ENCODE measurements at places on chromosomes 11 and 22.

DNA sequence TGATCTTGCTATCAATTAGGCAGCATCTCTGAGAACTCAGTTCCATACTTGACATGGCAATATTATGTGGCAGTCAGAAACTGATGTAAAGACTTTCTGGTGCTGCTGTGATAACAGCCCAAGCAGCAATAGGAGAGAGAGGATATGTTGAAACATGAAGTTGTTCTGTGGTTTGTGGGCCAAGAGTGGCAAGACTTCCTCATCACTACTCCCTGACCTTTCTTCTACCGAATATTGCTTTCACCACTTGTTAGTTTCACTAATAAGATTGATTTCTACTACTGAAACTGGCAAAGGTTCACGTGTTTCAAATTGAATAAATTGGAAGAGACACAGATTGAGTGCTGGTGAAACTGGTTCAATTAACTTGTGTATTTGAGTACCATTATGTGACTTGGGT is 852.6 kb upstream of the RAG2 start:
- peak; percentile 87 for DNase-seq

- DNase-seq: no peak
Measured at GRCh38 chr11:3126901-3127691, 38.0 kb downstream of the OSBPL5 start.

DNA sequence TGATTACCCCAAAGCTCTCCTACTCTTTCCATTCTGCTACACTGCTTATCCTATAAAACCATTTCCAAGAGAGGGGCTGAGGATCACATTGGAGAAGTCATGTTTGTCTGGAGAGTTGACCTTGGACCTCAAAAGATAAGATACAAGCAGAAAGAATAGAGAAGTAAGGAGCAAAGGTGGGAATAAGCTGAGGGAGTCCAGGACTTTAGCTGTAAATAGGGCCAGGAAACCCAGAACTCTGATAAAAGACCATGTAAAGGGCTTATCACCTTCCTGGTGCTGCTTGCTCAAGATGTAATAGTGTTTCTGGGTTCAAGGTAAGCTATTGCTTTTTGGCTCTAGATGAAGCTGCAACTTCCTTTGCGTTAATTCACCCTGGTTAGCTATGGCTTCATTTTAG is 32.8 kb upstream of the CCDC90B start:
- no peak for DNase-seq

- DNase-seq: no peak
Measured at GRCh38 chr11:71189768-71190315, 62.5 kb downstream of the SHANK2 start.

- peak; percentile 87 for DNase-seq
Measured at GRCh38 chr22:19429950-19430889, 1.3 kb downstream of the HIRA start.

DNA sequence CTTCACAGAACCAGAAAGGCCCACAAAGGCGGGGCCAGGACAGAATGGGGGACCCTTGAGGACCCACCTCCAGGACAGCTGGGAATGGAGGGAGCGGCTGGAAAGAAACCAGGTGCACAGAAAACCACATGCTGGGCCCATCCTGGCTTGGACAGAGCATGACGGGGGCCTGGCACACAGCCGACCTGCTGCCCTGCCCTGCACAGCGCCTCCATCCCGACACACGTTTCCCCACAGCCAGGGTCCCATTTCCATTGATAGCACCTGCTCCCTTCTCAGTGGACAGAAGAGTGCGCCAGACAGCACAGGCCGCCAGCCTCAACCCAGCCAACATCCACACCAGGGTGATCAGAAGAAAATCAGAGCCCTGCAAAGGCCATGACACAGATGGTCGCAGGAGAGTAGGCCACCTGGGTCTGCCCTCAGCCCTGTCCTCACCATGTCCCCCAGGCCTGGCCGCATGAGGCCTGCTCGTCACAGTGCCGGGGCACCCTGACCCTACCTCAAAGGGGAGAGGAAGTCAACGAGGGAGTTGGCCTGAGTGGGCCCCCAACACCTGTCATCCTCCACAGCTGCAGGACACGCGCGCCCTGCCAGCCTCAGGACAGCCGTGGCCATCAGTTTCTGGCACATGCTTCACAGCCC is 28.1 kb downstream of the BRD1 start:
- no peak for DNase-seq

DNA sequence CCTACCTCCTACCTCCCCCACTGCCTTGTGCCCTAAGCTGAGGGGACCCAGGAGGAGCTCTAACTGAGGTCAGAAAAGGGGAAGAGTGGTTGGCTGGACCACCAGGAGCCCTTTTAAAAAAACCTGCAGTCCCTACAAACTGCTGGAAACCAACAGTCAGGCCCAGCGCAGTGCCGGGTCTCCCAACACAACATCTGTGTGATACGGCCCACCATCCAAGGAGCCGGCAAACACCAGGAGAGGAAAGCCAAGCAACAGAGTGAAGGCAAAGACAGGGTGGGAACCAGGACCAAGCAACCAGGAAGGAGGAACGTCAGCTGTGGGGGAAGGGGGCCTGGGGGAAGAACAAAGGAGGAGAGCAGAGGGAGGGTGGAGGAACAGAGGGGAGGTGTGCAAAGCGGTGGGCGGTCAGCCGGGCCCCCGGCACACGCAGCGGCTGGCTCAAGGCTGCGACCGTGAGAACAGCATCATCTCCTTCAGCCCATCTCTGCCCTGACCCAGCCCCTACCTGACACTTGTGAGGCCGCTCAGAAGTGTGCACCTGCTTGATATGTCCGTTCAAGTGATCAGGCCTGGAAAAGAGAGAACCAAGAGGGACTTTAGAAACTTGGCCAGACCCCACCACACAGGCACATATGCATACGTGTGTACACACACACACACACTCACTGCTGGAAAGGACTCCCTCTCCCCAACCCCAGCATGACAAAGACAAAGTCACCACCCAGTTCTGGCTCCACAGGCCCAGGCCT is 3.6 kb downstream of the PATZ1 start:
- no peak for DNase-seq

DNA sequence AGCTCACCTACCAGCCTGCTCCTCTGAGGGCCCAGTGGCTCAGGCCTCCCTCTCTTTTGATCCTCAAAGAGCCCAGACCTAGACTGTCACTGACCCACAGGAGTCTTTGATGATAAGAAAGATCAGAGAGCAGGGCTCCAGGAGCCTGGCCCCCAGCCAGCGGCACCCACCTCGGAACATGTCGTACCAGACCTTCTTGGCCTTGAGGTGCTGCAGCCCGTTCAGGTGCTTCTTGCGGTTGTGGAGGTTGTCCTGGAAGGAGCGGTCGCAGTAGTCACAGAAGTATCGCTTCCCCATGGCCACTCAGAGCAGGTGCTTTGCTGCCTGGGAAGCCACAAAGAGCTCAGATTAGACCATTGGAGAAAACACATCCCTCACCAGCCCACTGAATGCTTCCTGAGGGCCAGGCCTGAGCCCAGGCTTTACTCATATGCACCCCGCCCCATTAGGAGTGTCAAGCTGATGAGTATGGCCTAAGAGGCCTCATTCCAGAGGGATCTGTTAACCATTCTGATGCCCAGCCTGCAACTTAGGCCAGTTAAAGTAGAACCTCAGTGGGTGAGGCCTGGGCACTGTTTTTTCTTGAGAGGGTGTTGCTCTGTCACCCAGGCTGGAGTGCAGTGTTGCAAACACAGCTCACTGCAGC is 18.4 kb downstream of the ZMAT5 start:
- no peak for DNase-seq

DNA sequence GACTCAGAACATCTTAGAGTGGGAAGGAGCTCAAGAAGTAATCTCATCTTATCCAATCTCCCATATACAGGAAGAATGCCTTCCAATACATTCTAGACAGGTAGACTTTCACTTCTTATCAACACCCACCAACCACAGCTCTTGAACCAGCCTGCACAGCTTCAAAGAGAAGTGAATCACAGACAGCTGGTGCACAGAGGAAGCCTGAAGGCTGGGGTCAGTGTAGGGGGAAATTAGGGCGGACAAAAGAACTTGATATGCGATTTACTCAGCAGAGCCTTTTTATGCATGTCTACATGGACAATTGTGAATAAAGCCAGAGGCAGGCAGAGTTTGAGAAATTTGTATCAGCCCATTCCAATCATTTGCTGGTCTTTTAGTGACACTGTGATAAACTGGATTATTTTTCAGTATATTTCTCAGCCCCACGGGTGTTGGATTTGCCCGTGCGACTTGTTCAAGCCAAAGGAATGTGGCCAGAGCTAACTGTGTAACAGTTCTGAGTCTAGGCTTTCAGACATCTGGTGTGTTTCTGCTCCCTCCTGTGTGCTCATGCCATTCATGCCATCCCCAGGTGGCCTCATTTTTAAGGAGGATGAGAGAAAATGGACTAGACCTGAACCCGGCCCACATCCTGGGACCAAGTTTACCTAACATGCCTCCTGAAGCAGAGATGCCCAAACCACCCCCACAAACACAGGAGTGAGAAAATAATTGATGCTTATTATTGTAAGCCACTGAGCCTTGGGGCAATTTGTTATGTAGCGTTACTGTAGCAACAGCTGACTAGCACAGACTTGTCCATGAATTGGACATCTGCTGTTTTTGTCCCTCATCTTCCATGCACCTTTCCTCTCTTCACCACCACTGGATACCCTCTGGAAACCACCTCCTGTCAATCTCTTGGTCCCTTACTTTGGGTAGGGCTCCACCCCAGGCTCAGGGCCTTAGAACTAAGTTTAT is 137.5 kb upstream of the HSD17B12 start:
- DNase-seq: no peak

DNA sequence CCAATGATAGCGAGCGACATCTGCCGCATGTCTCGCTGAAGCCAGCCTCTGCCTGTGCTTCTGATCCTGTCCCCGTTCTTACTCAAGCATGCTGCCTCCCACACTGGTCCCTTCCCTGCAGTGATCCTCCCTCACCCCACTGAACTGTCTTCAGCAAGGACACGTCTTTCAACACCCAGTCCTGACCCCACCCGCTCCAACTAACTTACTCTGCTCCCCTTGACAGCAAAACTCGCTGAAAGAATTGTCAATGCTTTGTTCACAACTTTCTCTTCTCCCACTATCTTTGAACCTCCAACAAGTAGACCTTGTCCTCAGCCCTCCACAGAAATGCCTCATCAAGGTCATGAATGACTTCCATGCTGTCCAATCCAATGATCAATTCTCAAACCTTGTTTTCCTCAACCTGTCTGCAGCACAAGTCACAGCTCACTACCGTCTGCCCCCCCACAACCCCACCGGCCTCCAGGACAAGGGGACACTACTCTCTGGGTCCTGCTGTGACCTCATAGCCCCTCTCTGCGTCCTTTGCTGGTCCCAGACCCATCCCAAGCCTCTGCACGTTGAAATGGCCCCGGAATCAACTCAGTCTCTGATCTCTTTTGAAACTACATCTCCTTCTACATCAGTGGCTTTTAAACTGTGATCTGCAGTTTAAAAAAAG is 108.0 kb downstream of the MICAL3 start:
- DNase-seq: peak; percentile 39

DNA sequence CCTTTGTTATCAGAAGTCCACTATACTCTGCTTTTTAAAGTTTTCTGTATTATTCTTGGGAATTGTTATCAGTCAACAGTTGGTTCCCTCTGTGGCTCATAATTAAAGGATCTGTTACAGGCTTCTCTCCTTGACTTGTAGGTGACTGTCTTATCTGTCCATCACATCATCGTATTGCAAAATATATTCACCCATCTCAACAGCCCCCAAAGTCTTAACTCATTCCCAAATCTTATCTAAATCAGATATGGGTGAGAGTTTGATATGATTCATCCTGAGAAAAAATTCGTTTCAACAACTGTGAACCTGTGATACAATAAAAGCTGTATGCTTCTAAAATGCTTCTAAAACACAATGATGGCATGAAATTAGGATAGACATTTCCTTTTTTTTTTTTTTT is 1245.6 kb upstream of the RAG2 start:
- no peak for DNase-seq

- DNase-seq: peak; percentile 41
Measured at GRCh38 chr11:43736502-43737200, 56.1 kb downstream of the HSD17B12 start.

DNA sequence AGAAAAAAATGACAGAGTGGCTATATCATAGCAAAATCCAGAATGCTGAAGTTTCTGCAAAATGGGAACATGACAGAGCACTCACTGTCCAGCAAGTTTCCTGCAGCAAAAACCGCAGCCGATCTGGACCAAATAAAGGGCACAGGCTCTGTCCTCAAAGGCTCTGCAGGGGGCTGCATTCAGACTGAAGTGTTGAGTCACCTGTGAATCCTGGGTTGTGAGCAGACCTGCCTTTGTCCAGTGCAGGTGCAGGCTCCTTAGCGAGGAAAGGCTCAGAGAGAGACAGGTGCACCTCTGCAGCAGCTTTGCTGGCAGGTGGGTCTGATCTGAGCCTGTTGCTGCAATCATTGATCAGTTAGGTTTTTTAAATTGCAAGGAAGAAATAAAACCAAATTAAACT is 29.3 kb upstream of the NFAM1 start:
- DNase-seq: no peak

- DNase-seq: no peak
Measured at GRCh38 chr11:117524468-117525183, 197.0 kb downstream of the CEP164 start.

DNA sequence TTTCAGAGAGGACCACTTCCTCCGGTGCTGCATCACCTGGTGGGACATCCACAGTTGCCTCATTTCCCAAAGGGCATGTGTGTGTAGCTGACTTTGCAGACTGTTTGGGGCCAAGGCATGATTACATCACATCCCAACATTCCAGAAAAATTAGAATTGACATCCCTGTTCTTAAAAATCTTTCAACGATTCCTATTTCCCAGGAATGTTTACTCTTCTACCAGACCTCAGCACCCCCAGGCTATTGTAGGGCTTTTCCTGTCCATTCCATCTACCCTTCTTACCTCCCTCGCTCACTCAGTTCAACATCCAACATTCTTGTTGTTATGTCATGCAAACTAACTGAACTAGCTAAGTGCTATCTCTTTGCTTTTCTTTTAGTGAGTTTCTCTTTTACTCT is 37.3 kb downstream of the PIWIL4 start:
- DNase-seq: no peak

GRCh38 chr11:23021287-23021863 is 161.1 kb upstream of the CCDC179 start:
- peak; percentile 61 for DNase-seq
